CD8-positive, alpha-beta T cell (primary cell): ENCODE measurements at places on chromosomes 2 and 18. TPM values are rescaled to one million over a fixed set of nuclear protein-coding genes. Genes with fewer than 3 reads are reported as not detected.
A peak's percentile ranks its signal among the peaks of the same experiment; 100 is the strongest.

GRCh38 chr18:63339920-63340484 is 20.4 kb upstream of the BCL2 start:
- DNase-seq = peak; percentile 48

- DNase-seq = no peak
Measured at GRCh38 chr2:237967463-237967951, 693 bp downstream of the UBE2F start.

GRCh38 chr2:191635333-191636234 is 42.4 kb upstream of the NABP1 start:
- no peak for DNase-seq

GRCh38 chr2:110780461-110780860 is 48.1 kb downstream of the ACOXL start:
- DNase-seq = no peak

GRCh38 chr2:154226931-154227330 is 355.2 kb downstream of the GALNT13 start:
- DNase-seq = no peak

The ATP8B1 gene
- total RNA-seq = not detected

GRCh38 chr2:46735108-46735691 is 180.4 kb downstream of the MCFD2 start:
- DNase-seq = no peak

DNA sequence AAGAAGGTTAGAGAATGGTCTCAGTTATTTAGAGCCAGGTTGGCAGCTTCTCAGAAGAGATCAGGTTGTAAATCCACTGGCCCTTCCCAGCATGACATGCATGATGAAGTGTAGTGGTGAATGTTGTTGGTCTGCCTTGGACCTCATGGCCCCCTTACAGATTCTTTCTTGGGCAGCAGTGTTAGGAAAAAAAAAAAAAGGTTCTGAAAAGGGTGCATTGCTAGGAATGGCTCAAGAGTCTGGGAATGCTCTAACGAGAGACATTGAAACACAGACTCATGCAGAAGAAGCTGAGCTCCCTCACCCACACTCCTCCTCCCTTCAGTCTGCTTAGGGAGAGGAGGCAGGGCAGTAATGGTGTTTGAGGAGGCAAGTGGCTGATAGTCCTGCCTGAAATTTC is 105.5 kb downstream of the POLE4 start:
- no peak for DNase-seq

DNA sequence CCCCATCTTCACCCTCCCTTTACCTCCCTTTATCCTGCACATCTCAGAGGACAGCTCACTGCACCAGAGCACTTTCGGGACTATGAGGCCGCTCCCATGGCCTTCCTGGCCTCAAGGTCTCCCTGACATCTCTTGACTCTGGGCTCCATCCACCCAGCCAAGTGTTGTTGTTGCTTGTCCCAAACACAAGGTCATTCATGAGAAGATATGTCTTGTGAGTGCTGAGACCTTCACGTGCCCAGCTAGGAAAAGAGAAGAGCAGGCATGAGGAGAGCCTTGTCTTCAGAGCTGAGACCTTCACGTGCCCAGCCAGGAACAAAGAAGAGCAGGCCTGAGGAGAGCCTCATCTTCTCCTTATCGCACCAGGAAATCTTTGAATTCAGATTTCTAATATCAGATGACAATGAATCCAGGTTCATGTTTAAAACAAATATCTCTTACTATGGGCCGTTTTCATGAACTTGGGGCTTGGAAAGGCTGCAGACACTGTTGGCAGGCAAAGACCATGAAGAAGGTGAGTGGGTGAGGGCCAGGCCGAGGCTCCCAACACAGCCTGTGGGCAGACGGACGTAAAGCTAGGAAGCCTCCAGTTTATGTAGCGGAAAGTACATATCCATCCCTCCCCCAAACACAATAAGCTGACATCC is 256.1 kb downstream of the NDUFA10 start:
- no peak for DNase-seq

GRCh38 chr18:6877288-6877687 is 147.8 kb downstream of the ARHGAP28 start:
- no peak for DNase-seq

DNA sequence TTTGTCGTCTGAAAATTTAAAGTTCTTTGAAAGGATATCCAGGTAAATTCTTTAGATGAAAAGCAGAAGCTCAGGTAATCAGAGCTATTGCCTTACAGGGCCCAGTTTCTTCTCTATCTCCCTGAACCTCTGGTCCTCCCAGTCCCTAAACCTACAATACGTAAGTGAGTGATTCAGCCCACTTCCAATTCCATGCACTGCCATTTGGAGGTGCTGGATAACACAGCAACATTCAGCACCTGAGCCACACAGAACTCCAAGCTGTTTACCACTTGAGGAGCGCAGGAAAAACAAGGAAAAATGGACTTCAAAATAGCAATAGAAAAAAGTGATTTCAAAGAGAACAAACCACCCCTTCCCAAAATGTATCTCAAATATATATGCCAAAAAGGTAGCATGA is 105.0 kb upstream of the DNAJC10 start:
- DNase-seq = no peak

- DNase-seq = no peak
Measured at GRCh38 chr2:198254536-198255090, 450.2 kb downstream of the PLCL1 start.

The PIEZO2 gene
- total RNA-seq = not detected

The BMP10 gene
- total RNA-seq = not detected

The LYPD6B gene
- total RNA-seq = not detected

The PSTPIP2 gene
- total RNA-seq = 6.6 TPM

DNA sequence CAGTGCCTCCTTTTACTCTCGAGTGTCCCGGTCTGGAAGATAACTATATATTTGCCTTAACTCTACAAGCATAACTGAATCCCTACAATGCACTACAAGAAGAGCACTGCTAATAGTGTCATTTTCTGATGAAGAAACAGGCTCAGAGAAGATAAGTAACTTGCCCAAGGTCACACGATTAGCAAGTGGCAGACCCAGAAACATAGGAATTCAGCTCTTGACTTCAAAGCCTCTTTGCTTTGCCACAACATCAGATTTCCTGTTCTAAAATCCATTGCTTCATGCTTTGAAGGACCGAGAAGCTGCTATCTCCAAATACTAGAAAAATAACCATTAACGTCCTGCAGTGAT is 65.6 kb downstream of the HS1BP3 start:
- no peak for DNase-seq

DNA sequence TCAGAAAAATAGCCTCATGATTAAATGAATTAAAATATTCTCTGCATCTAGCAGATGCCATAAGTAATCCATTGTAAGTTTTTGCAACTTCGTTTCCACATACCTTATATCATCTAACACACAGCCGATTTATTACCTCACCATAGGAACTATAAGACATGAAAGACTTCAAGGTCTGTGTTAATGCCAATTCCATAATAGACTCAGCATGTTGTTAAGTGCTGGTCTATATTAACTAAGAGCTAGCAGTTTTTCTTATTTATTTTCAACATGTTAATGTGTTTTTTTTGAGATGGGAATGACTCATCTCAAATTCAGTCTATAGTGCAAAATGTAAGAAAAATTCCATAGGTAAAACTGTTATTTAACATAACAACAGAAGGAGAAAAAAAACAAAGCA is 243.9 kb upstream of the GULP1 start:
- no peak for DNase-seq

DNA sequence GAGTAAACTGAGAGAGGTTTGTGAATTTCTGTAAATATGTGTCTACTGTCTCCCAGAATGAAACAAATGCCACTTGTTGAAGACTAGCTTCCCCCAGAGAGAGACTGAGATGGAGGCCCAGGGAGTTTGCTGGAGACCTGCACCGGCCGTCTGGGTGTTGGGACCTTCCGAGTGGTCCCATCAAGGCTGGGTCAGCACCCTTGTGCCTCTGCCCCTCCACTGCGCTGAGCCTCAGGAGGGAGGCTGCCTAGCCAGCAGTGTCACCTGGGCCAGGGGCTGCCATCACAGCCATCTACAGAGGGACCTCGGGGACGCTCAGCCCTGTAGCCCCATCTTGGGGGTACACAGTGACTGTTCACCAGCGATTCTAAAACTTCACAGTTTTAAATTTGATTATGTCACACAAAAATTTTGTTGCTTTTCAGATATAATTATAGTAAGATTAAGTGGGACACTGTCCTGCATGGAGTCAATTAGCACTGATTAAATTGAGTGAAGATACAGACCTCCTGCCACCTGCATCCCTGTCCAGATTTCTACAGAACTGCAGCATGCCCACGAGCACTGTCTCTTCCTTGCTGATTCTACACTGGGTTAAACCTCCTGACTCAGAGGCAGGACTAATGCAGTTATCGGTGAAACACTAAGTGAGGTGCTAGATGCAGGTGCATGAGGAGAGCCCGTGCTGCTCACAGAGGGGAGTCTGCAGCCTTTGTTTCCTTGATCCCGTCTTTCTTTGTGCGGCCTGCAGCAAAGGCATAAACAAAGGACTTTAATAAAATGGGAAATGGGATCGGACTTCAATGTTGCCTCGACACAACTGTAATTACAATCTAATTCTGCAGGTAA is 50.5 kb downstream of the TMEM18 start:
- no peak for DNase-seq

DNA sequence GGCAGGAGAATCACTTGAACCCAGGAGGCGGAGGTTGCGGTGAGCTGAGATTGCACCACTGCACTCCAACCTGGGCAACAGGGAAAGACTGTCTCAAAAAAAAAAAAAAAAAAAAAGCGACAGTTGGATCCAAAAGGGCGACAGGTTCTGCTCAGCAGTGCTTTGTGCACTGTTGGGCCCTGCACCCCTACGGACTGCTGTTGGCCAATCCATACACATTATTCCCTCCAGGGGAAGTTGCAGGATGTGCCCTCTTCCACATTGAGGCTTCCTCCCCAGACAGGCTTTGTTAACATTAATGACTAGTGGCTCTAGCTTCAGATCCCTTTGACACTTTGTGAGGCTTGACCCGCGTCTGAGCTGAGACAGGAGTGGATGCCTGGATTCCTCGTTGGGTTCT is 9.4 kb downstream of the NT5DC4 start:
- no peak for DNase-seq

- no peak for DNase-seq
Measured at GRCh38 chr2:11042841-11043240, 112.4 kb upstream of the SLC66A3 start.

DNA sequence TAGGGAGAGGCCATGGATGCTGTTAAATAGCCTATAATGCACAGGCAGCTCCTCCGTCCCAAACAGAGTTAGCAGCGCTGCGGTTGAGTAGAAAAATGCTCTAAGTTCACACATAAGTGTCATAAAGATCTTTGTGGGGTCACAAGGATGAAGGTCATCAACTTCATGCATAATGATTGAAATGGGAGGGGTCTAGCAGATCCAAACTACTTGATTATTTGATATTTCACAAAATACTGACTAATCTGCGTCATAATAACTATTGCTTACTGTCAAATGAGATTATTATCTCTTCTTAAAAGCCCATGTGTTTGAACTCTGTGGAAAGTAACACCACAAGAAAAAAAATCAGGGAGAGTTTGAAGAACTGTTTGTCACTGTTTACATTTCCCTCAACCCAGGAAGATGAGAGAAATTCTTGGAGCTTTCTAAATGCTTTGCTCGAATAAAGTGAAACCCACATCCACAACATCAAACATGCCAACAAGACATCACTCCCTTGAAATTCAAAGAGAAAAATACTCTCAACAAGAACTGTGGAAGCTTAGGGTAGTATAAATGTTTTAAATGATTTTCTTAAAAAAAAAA is 50.5 kb upstream of the CREB1 start:
- DNase-seq = no peak

DNA sequence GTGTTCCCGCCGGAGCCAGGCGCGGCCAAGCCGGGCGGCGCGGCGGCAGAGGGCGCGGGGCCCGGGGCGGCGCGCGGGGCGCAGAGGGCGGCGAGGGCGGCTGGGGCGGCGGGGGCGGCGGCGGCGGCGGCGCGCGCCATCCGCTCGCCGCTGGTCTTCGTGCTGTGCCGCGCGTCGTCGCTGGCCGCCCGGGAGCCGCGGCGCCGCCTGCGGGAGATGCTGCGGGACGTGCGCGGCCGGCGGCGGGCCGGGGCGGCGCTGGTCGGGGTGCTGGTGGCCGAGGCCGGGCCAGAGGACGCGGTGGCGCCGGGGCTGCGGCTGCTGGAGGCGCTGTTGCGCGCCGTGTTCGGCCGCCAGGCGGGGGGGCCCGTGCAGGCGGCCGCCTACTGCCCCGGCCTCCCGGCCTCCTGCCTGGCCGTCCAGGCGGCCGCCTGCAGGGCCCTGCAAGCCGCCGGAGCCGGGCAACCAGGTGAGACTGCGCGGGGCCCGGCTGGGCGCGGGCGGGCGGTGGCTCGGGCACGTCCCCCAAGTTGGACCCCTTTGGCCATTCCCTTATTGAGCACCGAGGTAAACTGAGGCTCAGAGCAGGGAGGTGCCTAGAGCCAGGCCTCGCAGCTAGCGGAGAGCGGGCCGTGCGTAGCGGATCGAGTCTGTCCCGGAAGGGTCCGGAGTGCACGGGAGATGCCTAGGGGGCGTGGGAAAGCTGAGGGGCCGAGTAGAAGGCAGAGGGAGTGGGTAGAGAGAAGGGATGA is 584 bp downstream of the C2orf72 start:
- no peak for DNase-seq

The ACKR3 gene
- 2.0 TPM for total RNA-seq

DNA sequence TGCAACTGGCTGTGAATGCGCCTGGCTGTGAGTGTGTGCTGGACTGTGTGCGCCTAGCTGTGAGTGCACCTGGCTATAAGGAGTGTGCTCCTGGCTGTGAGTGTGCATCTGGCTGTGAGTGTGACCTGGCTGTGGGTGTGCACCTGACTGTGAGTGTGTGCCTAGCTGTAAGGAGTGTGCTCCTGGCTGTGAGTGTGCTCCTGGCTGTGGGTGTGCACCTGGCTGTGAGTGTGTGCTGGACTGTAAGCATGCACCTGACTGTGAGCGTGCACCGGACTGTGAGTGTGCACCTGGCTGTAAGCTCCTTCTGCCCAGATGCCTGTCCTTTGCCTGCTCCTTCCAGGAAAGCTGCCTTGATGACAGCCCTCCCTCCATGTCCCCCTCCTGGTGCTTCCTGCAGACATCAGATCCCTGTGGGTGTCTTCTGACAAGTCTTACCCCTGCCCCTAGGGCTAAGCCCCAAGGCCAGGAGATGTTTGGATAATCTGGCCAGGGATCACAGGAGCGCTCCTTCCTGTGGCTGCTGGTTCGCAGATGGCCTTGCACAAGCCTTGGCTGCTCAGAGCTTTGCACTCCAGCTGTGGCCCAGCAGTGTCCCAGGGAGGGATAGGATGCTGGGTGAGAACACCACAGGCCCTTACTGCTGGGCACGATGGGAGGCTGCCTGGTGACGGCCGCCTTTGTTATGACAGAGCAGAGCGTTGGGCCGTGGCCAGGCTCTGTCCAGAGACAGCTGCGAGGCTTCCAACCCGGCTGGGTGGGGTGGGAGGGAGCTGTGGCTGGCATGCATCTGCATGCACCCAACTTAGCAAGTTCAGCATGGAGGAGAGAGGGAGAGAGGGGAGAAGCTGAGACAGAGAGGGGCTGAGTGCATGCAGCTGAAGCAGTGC is 89.9 kb downstream of the GLI2 start:
- no peak for DNase-seq

The STARD6 gene
- not detected for total RNA-seq
